Endothelial cell of umbilical vein (primary cell): ENCODE measurements at places on chromosomes 11 and 22. TPM values are rescaled to one million over a fixed set of nuclear protein-coding genes. Genes with fewer than 3 reads are reported as not detected.
A peak's percentile ranks its signal among the peaks of the same experiment; 100 is the strongest.

DNA sequence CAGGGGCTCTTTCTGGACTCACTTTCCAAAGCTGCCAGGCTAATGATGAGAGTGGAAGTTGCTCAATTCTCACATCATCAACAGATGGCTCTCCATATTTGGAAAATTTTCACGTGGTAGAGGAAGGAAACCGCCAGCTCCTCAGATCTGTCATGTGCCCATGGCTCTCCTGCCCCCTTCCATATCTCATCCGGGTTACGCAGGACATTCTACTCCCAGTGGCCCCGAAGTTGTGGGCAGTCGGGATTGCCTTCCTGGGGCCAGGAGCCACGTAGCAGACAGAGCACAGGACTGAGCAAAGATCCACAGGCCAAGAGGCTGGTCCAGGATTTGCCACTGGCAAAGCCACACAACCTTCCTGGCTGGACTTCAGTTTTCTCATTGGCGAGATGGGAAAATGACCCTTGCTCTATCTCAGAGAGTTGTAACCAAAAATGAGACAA lies 38.8 kb downstream of the RPUSD4 start:
- DNase-seq = no peak

Gene KIRREL3
- total RNA-seq = not detected in 2 replicates

GRCh38 chr11:130911306-130911705 lies 5.0 kb downstream of the SNX19 start:
- DNase-seq = no peak

- DNase-seq = peak; percentile 15
These were observed 127.2 kb downstream of the MAML2 start for GRCh38 chr11:96215826-96216225.

DNA sequence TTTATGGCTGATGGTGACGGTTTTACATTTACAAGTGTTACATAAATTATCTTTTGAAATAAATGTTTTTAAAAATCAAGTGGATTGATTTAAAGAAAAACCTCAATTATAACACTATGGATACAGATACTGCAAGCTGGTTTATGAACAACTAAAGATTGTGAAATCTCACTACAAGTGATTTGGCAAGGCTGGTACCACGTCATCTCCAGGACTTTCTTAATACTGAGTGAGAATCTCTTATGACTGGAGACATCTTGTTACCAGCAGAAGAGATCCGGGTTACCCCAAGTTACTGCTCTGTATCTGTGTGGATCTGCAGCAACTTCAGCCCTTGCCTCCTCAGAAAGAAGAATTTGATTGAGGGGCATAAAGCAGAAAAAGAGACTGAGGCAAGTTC lies 452.9 kb downstream of the MN1 start:
- no peak for DNase-seq

DNA sequence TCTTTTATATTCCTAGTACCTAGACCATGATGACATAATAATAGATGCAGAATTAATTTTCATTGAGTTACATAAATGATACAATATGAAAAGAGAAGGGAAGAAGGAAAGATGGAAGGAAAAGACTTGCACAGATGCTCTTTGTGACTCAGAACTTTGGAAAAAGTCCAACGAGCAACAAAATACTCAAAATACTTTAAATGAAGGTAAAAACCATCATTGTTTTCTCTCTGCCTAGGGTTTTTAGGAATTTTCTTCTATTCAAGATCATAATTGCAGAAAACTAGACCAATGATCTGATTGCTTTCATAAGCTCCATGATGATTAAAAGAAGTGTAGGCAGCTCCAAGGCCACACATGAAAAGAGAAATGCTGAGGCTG lies 276.9 kb downstream of the KIRREL3 start:
- DNase-seq = no peak

Gene ARL2
- total RNA-seq = 108 and 109 TPM in 2 replicates

GRCh38 chr11:76700177-76701100 lies 29.9 kb upstream of the LRRC32 start:
- DNase-seq = peak; percentile 95

DNA sequence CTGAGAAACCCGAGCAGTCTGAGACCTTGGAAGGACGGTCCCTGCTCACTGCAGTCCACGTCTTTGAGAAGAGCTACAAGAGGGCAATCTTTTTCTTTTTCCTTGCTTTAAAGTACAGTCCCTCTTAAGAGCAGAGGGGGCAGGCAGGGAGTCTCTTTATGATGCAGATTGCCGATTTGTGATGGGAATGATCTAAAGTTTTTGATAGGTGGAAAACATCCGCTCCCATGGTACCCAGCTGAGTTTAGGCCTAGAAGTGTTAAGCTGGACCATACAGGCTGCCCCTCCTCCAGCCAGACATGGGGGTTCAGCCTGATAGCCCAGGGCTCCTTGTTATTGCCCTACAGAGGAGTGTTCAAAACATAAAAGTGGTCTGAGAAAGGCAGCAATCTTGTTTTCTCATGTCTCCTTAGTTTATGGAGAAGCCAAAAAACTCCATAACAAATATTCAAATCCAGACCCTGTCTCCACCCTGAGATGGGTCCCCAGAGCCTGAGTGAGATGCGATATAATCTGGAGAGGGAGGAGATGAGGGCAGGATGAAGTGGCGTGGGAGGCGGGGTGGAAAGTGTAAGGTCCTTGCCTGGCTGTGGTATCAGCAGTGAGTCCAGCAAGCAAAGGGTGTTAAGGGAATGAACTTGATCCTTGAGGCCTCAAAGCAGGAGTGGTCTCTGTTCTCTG lies 135.1 kb downstream of the FDX1 start:
- no peak for DNase-seq

DNA sequence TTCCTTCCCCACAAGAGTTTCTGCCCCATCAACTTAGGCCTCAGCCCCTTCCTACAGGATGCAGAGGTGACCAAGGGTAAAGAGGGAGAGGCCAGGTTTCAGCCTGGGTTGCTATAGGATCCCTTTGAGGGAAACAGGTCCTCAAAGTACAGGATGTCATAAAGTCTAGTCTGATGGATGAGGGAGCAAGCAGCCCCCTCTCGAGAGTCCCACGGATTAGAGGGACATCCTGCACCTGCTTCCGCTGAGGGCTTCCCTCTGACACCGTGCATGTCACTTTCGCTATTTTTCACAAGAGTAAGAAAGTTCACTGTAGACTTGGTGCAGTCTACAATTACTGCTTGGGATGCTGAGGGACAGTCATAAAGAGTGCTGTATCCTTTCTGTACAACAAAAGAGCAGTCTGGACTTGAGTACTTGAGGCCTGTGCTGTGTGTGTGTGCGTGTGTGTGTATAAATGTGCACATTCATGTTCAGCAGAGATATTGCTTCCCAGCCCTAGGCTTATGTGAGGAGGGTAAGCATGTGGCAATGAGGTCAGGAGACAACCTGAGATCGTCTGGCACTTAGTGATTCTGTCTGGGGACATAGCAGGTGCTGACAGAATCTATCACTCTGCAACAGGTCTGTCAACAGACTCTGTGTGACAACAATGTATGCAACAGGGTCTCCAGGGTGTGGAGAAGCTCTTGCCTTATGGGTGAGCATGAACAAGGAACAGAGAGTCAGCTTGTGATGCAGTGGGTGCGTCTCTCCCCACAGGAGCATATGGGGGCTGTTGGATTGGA lies 18.0 kb upstream of the CHST1 start:
- DNase-seq = no peak

Gene SYCE3
- not detected in 2 replicates for total RNA-seq

DNA sequence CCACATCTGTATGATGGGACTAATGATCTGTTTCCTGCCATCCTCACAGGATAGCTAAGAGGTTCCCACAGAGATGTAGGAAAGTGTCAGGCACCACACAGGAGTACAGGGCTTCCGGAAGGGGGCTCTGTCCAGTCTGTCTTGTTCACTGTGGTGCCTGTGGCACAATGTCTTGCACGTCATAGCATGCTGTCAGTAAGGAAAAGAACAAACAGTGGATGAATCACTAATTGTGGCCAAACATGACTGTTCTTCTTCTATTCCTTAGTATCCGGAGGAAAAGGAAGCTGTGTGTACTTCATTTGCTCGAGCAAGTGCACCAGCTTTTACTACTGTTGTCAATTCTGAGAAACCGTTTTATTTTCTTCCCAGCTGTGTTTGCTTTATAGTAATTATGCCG lies 73.4 kb upstream of the YWHAH start:
- DNase-seq = peak; percentile 58

DNA sequence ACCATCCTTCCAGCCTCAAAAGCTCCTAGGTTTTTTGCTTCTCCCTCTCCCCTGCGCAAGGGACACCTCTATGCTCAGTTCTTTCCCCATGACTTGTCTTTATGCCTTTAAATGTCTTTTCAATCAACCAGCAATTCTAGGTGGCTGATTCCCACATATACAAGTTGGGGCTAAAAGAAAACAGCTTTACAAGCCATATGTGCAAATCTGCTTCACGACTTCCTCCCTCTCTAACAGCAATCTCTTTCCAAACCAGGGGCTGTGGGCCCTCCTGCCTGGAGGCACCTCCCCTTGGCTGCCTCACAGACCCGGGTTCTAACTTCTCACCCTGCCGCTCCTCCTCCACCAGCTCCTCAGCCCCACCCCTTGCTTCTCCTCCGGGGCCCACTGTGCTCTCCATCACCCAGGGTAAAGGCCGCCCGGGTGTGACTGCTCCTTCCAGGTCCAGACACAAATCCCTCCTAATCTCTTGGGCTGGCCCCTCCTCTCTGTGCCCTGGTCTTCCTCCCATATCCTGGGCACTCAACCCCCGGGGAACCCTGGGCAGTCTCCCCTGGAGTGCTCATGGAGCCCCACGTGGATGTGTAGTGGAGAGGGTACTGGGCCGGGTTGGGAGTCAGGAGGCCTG lies 14.1 kb downstream of the TMPRSS13 start:
- DNase-seq = no peak
